ENCODE measurements at places on chromosomes 5 and 9. TPM values are rescaled to one million over a fixed set of nuclear protein-coding genes. Genes with fewer than 3 reads are reported as not detected.

DNA sequence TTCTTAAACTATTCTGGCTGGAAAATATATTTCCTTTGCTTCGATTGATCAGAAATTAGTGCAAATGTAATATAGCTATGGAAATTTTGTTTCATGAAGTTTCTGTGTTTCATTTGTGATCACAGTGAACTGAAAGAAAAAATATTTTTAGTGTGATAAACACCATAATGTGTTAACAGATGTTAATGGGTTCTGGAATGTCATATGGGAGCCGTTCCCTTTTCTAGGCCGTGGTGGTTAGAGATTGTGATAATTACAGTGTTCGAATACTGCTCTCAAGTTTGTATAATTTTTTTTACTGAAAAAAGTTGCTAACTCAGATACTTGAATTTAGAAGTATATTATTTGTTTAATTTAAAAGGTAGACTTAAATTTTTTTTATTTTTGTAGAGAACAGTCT is 19.3 kb downstream of the GAPVD1 start:
- no peak overlapping the region for H3K4me3 ChIP-seq
- H3K36me3 ChIP-seq = peaks cover 8% of the 10 kb centered on the region
- DNase-seq = no peak
- H3K27ac ChIP-seq = no peak overlapping the region
- H3K27me3 ChIP-seq = no peaks in the 10 kb centered on the region

DNA sequence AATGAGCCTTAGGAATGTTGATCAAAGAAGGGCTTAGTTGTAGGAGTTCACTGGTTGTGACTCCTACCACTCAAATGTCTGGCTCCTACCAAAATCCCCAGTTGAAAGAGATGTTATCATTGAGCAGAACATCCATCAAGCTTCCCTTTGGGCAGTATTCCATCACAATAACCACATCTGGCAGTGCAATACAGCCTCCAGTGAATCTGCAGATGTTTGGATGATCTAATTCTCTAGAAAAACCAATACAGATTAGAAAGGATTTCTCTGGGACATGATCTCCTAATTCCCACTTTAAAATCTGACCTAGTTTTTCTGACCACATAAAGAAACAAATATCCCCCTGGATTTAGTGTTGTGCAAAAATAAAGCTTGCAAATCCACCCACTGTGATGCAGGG is 81.6 kb downstream of the TMEM215 start:
- no peaks in the 10 kb centered on the region for H3K36me3 ChIP-seq
- H3K27ac ChIP-seq = no peak overlapping the region
- DNase-seq = no peak
- peaks cover 9% of the 10 kb centered on the region for H3K27me3 ChIP-seq

DNA sequence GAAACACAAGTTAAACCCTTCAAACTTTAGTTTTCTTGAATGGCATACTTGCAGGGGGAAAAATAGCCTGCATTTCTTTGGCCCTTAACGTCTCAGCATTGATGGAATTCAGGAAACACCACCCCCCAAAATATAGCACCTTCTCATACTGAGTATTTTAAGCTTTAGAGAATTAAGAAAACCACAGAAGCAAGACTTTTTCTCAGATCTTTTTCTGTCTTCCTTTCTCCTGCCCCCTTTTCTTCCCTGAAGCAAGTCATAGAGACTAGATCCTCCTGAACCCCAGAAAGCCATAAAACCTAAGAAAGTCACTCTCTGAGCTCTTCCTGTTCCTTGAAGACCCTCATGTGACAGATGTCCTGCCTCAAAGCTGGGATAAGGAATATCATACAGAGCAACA is 1069.9 kb downstream of the EFNA5 start:
- no peaks in the 10 kb centered on the region for H3K36me3 ChIP-seq
- H3K4me1 ChIP-seq = no peaks in the 10 kb centered on the region
- DNase-seq = no peak
- no peak overlapping the region for H3K27ac ChIP-seq
- H3K27me3 ChIP-seq = no peaks in the 10 kb centered on the region
- no peak overlapping the region for H3K4me3 ChIP-seq

GRCh38 chr9:99050292-99050911 is 54.5 kb upstream of the TGFBR1 start:
- H3K27ac ChIP-seq = no peak overlapping the region
- DNase-seq = no peak
- H3K4me3 ChIP-seq = no peak overlapping the region
- no peaks in the 10 kb centered on the region for H3K36me3 ChIP-seq
- peaks cover 1% of the 10 kb centered on the region for H3K27me3 ChIP-seq
- peaks cover 28% of the 10 kb centered on the region for H3K4me1 ChIP-seq

DNA sequence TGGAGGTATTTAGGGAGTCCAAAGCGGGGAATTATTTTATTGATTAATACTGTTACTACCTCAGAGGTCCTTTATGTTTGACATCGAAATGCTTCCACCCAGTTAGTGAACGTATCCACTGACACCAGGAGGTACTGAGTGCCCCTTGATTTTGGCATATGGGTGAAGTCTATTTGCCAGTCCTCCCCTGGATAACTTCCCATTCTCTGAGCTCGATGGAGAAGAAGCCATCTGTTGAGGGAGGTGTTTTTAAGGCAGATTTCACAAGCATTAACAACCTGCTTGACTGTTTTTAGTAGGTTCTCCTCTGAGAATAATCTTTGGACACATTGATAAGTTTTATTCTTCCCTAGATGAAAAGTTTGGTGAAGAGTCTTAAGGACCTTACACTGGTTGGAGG is 165.3 kb upstream of the NREP start:
- no peak overlapping the region for H3K4me3 ChIP-seq
- H3K27ac ChIP-seq = no peak overlapping the region

GRCh38 chr5:107184871-107185270 is 485.9 kb downstream of the EFNA5 start:
- DNase-seq = no peak
- no peaks in the 10 kb centered on the region for H3K36me3 ChIP-seq
- H3K4me1 ChIP-seq = no peaks in the 10 kb centered on the region
- no peaks in the 10 kb centered on the region for H3K27me3 ChIP-seq
- no peak overlapping the region for H3K4me3 ChIP-seq

DNA sequence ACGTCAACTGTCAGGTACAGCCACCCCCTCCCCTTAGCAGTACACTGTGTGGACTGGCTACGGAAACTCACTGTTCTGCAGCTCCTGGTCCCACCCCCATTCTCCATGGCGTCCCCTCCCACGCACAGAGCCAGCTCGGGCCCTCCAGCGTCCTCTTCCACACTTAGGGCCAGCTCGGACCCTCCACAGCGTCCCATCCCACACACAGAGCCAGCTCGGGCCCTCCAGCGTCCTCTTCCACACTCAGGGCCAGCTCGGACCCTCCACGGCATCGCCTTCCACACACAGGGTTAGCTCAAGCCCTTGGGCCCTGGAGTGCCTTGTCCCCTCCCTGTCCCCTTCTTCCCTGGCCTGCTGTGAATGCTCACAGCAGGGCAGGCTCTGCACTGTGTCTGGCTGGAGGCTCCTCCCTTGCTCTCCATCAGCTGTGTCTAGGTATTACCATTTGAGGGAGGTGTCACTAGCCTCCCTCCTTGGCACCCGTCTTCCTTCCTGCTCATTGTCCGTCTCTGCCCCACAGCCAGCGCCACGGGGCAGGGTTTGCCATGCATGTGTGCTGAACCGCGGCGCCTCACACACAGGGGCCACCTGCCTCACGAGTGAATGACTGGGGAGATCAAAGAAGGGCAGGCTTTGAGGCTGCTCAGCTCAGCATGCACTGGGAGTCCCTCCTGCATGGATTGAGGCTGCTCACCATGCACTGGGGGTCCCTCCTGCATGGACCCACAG is 78.5 kb upstream of the CACNA1B start:
- H3K4me1 ChIP-seq = no peaks in the 10 kb centered on the region
- no peak overlapping the region for H3K27ac ChIP-seq
- DNase-seq = no peak
- H3K4me3 ChIP-seq = no peak overlapping the region

GRCh38 chr5:59845730-59846129 is 47.8 kb downstream of the PDE4D start:
- H3K27me3 ChIP-seq = peaks cover 5% of the 10 kb centered on the region
- H3K4me3 ChIP-seq = no peak overlapping the region
- no peaks in the 10 kb centered on the region for H3K4me1 ChIP-seq

DNA sequence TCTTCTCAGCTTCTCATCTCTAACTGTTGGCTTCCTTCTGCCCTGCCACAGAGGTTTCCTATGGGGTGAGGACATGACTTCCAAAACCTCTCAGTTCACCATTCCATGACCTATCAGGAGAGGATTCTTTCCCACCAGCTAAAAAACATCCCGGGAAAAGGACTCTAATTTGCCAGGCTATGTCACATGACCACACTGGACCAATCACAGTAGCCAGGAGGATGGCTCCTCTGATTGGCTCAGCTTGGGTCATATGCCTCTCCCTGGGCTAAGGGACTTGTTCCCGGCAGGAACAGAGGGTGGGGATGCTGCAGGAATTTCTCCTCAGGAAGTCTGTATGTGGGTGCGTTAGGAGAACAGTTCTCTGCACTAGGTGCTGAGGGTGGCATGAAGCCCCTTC is 40.3 kb upstream of the XPA start:
- H3K27me3 ChIP-seq = peaks cover 33% of the 10 kb centered on the region
- peaks cover 6% of the 10 kb centered on the region for H3K4me1 ChIP-seq
- DNase-seq = no peak
- H3K27ac ChIP-seq = no peak overlapping the region

Gene EIF4E1B
- total RNA-seq = not detected

Gene RASGRF2
- 15.8 TPM for total RNA-seq

Gene KCNMB1
- total RNA-seq = not detected

Gene CAPSL
- 0.43 TPM for total RNA-seq

Gene PRRX2
- 1.2 TPM for total RNA-seq

Gene CER1
- not detected for total RNA-seq
